C1 segment of cervical spinal cord (tissue), 14 donors: ENCODE measurements at places on chromosomes 5 and 9.
A peak's percentile ranks its signal among the peaks of the same experiment; 100 is the strongest.

- DNase-seq, result no peak
Observed at GRCh38 chr5:180139731-180140055, 68.1 kb upstream of the RNF130 start.

- DNase-seq, result no peak
Observed at GRCh38 chr5:175658299-175659145, 651 bp downstream of the HRH2 start.

- no peak for DNase-seq
Observed at GRCh38 chr5:119343766-119344165, 12.1 kb upstream of the TNFAIP8 start.

DNA sequence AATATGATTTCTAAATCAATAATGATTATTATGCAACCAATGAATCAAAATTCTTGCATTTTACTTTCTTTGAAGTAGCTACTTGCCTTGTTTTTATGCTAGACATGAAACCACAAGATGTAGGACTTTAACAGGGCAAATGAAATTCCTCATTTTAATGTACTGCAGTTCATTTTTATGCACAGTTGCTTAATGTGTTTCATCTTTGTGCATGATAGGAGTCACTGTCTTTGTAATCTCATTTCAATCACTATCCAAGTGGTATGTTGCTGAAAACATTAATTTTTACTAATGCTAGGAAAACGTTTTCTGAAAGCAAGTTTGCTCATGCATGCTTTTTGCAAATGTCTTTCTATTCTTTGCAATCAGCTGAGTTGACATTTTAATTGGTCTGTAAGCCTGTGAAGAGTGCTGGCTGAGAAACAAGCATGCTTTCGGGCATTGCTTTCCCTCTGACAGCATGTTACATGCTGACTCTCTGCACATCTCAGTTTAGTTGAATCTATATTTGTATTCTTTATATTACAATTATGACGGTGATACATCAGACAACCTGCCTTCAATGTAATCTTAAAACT is 535.0 kb upstream of the CDH18 start:
- DNase-seq, result no peak

GRCh38 chr9:137299938-137300337 is 2.1 kb downstream of the NRARP start:
- peak; percentile 9 for DNase-seq
